Midbrain (tissue), 1 donor: ENCODE measurements at places on chromosomes 11 and 22.

- DNase-seq: no peak
Measured at GRCh38 chr11:57152134-57152533, 29.6 kb upstream of the LRRC55 start.

DNA sequence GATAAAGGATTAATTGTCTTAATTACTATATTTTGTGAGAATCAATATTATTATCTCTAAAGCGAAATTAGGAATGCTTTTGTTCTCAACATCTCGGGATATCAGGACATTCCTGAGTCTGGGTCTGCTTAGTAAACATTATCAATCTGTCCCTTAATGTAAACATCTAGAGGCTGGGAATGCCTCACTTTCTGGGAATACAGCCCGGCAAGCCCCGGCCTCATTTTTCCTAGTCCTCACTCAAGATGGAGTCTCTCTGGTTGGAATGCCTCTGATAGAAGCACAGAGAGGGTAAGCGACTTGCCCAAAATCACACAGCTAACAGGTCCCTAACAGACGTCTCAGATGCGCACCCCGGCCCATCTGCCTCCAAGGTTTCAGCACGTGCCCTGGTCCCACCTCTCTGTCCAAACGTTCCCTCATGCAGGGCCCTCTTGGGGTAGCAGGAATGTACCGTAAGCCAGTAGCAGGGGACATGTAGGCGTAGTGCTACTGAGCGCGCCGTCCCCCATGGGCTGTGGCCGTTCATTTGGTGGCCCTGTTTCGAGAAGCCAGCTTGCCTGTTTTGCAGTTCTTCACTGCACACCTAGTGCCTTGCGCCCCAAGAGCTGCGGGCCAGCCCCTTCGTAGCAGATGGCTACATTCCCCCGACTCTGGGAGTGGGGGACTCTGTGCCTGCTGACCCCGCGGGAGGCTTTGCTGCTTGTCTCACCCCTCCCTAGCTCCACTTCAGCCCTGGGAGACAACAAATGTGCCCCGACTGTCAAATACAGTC, 62.2 kb upstream of the FADD start:
- no peak for DNase-seq

DNA sequence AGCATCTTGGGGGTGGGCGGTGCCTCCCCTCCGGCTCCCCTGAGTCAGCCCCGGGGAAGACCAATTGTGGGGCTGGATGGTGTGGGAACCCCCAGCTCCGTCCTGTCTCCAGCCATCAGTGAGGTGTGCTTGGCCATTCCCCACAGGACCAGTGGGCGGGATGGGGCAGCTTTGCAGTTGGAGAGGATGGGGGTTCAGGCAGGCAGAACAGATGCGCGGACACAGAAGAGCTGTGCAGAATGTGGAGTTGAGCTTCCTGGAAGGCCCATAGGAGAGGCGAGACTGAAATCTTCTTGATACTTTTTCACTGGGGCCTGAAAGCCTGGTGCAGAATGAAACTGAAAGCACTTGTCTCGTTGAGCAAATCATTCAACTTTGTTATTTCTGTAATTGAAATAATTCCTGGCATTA, 23.8 kb downstream of the PARVB start:
- DNase-seq: no peak

DNA sequence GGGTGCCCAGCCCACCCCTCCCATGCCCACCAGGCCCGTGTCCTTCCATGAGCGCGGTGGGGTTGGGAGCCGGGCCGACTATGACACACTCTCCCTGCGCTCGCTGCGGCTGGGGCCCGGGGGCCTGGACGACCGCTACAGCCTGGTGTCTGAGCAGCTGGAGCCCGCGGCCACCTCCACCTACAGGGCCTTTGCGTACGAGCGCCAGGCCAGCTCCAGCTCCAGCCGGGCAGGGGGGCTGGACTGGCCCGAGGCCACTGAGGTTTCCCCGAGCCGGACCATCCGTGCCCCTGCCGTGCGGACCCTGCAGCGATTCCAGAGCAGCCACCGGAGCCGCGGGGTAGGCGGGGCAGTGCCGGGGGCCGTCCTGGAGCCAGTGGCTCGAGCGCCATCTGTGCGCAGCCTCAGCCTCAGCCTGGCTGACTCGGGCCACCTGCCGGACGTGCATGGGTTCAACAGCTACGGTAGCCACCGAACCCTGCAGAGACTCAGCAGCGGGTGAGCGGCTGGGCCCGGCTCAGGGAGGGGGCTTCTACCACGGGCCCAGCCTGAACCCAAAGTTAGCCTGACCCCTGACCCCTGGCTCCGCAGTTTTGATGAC, 3.0 kb downstream of the PKP3 start:
- peak; percentile 2 for DNase-seq

DNA sequence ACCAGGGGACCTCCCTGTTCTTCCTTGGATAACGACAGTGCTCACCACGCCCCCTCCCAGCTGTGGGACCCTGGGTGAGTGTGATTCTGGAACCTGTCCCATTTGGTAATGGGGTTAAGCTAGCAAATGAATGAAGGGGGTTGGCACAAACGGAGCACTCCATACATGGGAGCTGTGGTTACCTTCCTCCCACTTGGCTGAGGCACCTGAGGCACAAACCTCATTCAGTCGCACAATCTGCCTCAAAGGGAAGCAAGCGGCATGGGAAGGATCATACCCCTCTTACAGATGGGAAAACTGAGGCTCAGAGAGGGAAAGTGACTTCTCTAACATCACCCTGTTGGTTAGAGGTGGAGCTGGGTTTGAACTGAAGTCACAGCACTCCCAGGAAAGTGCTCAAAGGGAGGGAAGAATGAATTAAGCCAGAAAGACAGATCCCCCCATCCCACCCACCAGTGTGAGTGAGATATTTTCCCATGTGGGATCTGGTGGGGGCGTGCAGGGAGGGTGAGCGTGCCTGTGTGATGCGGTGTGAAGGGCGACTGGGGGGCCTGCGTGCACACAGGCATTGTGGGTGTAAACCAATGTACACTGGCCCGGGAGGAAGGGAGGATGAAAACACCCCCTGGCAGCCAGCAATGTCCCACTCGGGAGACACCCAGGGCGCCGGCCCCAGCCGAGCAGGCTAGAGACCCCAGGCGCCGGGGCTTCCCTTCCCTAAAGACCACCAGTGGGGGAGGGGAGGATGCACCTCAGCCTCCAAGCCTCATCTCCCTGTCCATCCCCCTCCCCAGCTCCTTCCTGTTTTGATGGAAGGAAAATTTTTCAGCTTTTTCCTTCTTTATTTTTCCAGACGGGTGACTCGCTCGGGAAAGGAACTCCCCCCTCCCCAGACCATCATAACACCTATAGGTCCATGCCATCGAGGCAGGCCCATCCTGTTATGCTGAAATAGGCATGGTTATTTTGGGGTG, 8.0 kb upstream of the PDGFB start:
- no peak for DNase-seq

GRCh38 chr11:13771151-13771550, 102.7 kb downstream of the FAR1 start:
- DNase-seq: no peak
